ENCODE measurements at places on chromosomes 1 and 21.

- DNase-seq = no peak
These were observed 9.8 kb upstream of the CR1 start for GRCh38 chr1:207486198-207486597.

DNA sequence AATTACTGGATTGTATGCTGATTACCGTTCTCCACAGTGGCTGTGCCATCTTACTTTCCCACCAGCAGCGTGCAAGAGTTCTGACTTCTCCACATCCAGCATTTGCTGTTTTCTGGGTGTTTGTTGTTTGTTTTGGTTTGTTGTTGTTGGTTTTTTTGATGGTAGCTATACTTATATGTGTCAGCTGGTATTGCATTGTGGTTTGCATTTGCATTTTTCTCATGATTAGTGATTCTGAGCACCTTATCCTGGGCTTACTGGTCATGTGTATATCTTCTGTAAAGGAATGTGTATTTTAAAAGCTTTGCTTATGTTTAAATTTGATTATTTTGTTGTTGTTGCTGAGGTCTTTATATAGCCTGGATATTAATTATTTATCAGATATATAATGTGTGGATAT, 66.9 kb upstream of the MAP1LC3C start:
- DNase-seq = no peak

GRCh38 chr1:161359291-161359690, 8.4 kb downstream of the CFAP126 start:
- no peak for DNase-seq

DNA sequence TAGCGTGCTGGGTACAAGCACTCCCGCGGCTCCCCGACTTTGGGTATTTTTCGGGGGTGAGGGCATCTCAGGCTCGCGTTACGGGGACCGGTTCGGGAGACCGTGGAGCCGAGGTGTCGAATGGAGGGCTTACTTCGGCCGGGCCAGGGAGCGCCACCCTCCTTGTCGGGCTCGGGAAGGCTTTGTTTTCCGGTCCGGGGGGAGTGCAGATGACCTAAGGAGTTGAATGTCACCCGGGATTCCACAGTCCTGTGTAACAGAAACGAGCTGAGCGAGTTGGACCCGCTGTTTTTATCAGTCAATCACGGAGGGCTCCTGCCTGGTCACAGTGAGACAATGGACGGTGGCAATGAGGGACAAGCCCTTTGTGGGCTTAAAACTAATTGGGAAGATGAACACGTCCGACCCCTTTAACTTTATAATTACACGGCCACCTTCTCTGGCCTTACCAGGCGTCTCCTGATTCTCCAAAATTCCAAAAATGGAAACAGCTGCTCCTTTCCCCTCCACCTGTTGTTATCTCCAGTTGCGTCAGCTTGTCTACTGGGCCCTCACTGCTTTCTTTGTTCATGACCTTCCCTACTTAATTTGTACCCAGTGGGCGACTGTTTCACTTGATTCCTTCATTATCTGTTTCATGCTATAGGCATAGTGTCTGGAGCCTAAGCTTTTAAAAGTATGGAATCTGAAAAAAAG, 929 bp upstream of the TRIM45 start:
- no peak for DNase-seq

DNA sequence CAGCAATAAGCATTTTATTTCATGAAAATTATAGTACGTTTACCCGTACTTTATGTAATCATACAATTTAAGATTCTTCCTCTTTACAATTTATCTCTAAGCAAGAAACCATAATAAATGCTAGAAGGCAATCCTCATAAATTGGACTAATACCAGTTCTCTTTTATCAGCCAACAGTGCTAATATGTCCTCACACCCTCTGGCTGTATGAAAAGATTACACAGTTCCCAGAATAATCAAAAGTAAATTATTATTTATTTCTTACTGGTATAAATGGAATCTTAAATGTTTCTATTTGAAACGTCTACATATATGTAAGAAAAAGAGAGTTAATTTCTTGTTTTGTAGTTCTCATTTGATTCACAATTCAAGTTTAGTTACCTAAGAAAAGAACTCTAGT, 3.1 kb upstream of the CDKN2C start:
- no peak for DNase-seq

GRCh38 chr1:161792740-161793139, 26.6 kb downstream of the ATF6 start:
- peak; percentile 64 for DNase-seq

- DNase-seq = no peak
These were observed 3.4 kb downstream of the GDAP2 start for GRCh38 chr1:117925981-117926380.

- DNase-seq = no peak
These were observed 16.1 kb downstream of the UCHL5 start for GRCh38 chr1:193042766-193043691.

GRCh38 chr1:228154021-228154669, 4.4 kb downstream of the GJC2 start:
- DNase-seq = no peak

GRCh38 chr1:181037386-181037785, 3.6 kb downstream of the MR1 start:
- DNase-seq = no peak

DNA sequence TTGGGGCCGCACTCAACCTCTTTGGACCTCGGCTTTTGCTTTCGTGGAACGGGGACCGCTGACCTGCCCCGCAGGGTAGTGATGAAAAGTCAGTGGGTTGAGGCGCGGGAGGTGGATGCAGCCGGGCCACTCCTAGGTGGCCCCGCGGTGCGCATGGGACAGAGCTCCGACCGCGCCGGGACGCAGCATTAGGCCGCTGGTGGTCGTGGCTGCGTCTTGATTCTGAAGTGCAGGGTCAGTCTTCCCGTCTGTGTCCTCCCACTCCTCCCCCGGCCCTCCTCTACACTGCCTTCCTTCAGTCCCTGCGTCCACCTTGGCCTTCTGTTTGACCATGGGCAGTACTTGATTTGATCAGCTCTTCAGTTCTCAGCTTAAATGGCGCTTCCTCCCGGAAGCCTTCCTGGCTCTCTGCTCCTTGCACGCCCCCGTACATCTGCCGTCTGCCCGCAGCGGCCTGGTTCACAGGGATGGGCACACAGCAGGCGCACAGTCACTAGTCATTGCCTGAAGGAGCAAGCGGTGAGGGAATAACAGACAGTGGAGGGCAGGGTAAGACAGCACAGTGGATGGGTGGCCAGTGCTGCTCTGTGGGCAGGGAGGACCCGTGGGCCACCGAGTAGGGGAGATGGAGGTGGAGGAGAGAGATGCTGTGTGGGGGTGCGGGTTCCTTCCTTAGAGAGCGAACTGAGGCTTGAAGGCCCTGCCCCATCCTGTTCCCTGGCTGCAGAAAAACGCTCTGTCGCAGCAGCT, 633 bp downstream of the THEMIS2 start:
- DNase-seq = peak; percentile 29

DNA sequence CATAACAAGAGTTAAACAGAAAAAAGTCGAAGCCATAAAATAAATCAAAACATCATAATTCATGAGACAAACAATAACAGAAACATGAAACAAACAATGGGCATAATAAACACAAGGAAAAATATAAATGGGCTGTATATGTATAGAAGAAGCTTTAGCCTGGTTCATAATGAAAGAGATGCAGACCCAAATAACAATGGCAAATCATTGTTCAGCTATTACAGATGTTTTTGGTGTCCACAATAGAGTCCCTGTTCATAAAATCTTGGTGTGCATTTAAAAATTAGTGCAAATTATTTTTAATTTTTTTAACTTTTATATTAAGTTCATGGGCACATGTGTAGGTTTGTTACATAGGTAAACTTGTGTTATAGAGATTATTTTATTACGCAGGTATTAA, 1185.9 kb upstream of the B3GALT2 start:
- DNase-seq = no peak

GRCh38 chr1:221695301-221695700, 46.6 kb downstream of the DUSP10 start:
- DNase-seq = no peak

DNA sequence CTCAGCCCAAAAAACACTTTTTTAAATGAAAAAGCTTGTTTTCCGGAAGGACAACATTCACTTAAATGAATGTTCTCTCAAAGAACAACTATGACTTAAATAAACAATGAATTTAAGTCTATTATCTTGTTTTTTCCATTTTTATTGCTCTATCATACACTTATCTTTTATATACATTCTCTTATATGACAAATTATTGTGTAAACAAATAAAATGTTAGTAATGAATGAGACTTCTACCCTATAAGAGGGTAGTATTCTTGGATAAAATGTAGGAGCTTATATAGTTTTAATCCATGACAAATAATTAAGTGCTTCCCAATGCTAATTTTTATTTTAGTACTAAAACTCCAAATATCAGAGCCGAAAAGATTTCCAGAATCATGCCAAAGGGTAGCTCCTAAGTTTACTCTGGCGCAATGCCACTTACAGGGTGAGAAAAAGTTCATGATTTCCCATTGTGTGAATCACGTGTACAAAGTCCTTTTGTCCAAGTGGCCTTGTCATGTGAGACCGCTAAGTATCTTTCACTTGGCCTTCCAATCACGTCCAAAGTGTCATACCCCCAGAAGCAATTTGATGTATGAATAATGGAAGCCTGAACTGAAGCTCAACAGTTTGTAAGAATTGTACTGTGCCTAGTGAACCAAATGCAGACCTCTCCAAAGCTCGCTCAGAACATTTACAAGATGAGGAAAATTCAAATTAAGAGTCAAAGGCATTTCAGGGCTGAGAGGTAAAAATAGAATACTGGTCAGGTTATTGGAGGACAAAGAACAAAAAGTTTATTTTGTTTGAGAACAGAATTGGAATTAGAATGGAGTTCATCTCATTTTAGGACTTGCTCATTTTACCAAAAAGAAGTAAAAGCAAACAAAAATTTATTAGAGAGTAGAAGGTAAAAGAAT, 56.6 kb upstream of the C1orf21 start:
- no peak for DNase-seq

GRCh38 chr1:33727310-33727709, 136.6 kb upstream of the HMGB4 start:
- no peak for DNase-seq

GRCh38 chr21:40610345-40610744, 236.6 kb downstream of the DSCAM start:
- no peak for DNase-seq

DNA sequence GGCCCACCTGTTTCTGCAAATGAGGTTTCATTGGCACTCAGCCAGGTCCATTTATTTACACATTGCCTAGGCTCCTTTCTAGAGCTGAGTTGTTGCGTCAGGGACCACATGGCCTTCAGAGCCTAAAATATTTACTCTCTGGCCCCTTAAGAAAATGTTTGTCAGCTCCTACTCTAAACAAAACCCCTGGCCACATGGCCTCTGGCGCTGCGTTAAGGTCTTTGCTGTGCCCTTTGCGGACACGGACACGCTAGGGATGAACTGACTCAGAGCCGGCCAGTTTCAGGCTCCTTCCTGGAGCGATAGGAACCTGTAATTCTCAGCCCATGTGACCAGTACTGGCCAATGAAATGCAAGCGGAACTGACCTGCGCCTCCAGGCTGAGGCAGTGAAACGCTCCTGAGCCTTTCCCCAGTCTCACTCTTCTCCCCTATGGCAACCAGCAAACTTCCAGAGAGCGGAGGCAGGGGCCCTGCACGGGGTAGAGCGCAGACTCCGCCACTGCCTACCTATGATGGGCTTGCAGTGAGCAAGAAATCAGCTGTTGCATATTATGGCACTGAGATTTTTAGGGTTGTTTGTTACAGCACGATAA, 160.3 kb downstream of the ETS2 start:
- no peak for DNase-seq

GRCh38 chr1:219434285-219434922, 178.5 kb downstream of the ZC3H11B start:
- no peak for DNase-seq

GRCh38 chr1:171501305-171502024, 16.1 kb downstream of the PRRC2C start:
- DNase-seq = no peak

- DNase-seq = no peak
These were observed 588.3 kb upstream of the PBX1 start for GRCh38 chr1:163970699-163971098.

- DNase-seq = no peak
These were observed 21.7 kb upstream of the S100A2 start for GRCh38 chr1:153587314-153587713.

DNA sequence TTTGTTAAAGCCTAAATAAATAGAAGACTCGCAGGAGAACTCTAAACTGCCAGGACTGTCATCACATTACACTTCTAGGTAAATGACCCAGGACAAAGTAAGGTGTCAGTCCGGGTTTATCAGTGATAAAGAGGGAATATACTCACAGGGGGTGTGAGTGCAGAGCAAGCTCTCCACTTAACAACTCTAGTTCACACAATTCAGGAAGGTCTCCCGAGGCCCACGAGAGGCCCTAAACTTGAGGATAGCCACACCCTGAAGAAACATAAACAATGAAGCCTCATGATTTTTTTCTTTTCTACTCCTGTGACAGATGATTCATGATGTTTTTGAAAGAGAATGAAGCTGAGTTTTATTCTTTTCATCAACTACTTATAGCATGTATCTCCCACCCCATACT, 65.6 kb upstream of the EXO1 start:
- no peak for DNase-seq

GRCh38 chr1:231923491-231924041, 297.0 kb downstream of the DISC1 start:
- DNase-seq = no peak

- DNase-seq = peak; percentile 53
These were observed 18.4 kb upstream of the TNFRSF1B start for GRCh38 chr1:12148160-12148957.

DNA sequence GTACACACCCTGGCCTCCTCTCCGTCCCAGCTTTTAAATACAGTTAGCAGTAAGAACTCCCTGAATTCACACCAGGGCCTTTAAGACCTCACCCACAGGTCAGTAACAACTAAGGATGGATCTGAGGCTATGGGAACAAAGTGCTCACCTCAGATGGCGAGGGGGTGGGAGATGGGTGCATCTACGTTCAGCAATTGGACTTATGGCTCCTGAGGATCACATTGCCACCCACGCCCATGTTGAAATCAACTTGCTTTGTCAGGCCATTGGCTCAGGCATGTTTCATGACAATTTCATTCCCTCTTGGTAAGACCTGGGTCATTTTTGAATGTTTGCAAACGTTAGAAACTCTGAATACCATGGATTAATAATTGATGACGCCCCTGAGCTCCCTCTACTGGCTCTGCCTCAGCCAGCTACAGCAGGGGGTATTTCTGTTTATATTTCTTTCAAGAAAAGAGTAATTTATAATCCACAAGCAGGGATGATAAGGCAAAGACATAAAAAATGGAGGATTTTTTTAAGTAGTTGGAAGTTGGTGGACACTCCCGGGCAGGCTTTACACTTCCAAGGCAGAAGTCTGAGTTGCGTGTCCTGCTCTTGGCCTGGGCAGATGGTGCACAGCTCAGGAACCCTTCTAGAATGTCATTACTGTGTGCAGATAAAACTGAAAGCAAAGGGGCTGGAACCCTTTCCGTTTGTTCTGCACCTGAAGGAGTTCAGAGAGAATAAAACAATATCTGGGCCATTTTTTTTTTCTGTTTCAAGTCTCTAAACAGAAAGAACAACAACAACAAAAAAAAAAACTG, 13.7 kb upstream of the LBR start:
- no peak for DNase-seq
